ENCODE measurements at places on chromosomes 2 and 18.
A peak's percentile ranks its signal among the peaks of the same experiment; 100 is the strongest.

DNA sequence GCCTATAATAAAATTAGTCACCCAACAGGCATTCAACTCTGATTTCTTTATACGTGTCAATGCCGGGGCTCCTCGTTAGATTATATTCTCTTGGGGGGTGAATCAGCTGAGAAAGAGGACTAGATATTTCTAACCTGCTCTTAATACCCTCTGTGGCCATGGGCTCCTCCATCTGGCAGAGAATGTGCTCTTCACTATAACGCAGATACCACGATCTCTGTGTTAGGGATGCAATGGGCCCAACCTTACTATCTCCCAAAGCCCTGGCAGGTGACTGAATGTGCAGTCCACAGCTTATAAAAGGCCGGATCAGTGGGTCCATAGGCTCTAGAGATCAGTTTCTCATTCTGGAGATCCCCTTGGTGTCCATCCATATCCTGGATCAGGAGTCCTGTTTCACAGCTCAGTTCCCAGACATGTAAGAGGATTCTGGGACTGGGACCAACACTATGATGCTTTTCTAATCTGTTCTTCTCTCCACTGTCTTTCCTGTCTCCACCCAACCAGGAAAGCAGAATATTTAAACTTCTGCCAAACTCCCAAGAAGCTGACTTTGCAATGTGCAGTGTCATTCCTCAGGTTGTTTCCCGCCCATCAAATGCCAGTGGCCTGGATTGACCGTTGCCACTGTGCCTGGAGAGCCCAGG is 71.4 kb upstream of the CELF4 start:
- H3K27ac ChIP-seq, result no peak overlapping the region
- DNase-seq, result no peak
- H3K4me3 ChIP-seq, result no peak overlapping the region
- no peaks in the 10 kb centered on the region for H3K27me3 ChIP-seq
- no peaks in the 10 kb centered on the region for H3K4me1 ChIP-seq

- no peaks in the 10 kb centered on the region for H3K4me1 ChIP-seq
- no peak overlapping the region for H3K27ac ChIP-seq
- H3K36me3 ChIP-seq, result no peaks in the 10 kb centered on the region
- H3K27me3 ChIP-seq, result no peaks in the 10 kb centered on the region
- H3K4me3 ChIP-seq, result no peak overlapping the region
- no peak for DNase-seq
These were observed 308.4 kb downstream of the NAPG start for GRCh38 chr18:10834128-10834815.

- H3K36me3 ChIP-seq, result no peaks in the 10 kb centered on the region
- H3K27me3 ChIP-seq, result no peaks in the 10 kb centered on the region
- no peaks in the 10 kb centered on the region for H3K4me1 ChIP-seq
- no peak overlapping the region for H3K27ac ChIP-seq
- H3K4me3 ChIP-seq, result no peak overlapping the region
- DNase-seq, result no peak
These were observed 49.8 kb downstream of the SLC66A2 start for GRCh38 chr18:79901665-79902064.

DNA sequence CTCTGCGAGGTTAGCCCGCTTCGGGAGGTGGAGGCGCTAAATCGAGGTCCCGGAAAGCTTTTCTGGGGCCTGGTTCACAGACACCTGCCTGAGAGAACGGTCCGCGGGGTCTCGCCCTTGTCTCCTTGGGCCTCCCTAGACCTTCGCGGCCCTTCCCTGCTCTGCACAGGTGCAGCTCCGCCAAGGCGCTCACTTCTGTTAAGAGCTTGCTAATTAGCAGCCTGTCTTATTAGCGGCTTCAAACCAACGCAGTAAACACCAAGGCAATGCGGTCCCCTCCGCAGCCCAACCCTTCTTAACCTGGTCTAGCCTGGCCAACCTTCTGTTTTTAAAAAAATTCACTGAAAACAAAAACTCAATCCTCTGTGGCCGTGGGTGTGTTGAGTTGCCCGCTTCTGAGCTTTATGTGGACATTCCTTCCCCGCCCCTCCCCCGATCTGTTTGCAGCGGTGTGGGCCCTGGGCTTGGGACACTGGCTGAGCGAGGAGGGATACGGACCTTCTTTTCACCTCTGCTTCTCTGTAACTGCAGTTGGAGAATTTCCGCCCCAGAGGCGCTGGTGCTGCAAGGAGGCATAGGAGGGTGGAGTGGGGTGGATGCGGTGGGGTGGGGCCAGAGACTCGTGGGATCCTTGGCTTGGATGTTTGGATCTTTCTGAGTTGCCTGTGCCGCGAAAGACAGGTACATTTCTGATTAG is 3.4 kb upstream of the HOXD4 start:
- no peaks in the 10 kb centered on the region for H3K27me3 ChIP-seq
- no peak for DNase-seq

DNA sequence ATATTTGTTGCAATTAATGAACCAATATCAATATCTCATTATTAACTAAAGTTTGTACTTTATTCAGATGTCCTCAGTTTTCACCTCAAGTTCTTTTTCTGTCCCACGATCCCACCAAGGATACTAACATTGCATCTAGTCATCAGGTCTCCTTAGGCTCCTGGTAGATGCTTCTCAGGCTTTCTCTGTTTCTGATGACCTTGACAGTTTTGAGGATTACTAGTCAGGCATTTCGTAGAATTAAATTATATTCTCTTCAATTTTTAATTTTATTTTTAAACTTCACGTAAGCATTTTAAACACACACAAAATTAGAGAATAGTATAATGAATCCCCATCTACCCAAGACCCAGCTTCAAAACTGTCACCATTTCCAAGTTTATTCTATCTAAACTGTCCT is 5.6 kb upstream of the ACYP2 start:
- DNase-seq, result no peak
- no peak overlapping the region for H3K4me3 ChIP-seq
- H3K27ac ChIP-seq, result no peak overlapping the region
- no peaks in the 10 kb centered on the region for H3K36me3 ChIP-seq
- no peaks in the 10 kb centered on the region for H3K27me3 ChIP-seq

- H3K27me3 ChIP-seq, result no peaks in the 10 kb centered on the region
- H3K4me1 ChIP-seq, result no peaks in the 10 kb centered on the region
- no peak overlapping the region for H3K27ac ChIP-seq
- DNase-seq, result no peak
- no peaks in the 10 kb centered on the region for H3K36me3 ChIP-seq
These were observed 1894.4 kb upstream of the LRRTM1 start for GRCh38 chr2:82198809-82199492.

GRCh38 chr2:28469304-28469703 is 26.6 kb upstream of the PLB1 start:
- no peaks in the 10 kb centered on the region for H3K36me3 ChIP-seq
- DNase-seq, result peak; percentile 76
- no peaks in the 10 kb centered on the region for H3K27me3 ChIP-seq
- peaks cover 5% of the 10 kb centered on the region for H3K4me1 ChIP-seq
- H3K4me3 ChIP-seq, result no peak overlapping the region

- H3K36me3 ChIP-seq, result no peaks in the 10 kb centered on the region
- no peak overlapping the region for H3K27ac ChIP-seq
- no peaks in the 10 kb centered on the region for H3K27me3 ChIP-seq
- no peaks in the 10 kb centered on the region for H3K4me1 ChIP-seq
- DNase-seq, result no peak
These were observed 39.8 kb downstream of the RHBDD1 start for GRCh38 chr2:226875438-226876225.

DNA sequence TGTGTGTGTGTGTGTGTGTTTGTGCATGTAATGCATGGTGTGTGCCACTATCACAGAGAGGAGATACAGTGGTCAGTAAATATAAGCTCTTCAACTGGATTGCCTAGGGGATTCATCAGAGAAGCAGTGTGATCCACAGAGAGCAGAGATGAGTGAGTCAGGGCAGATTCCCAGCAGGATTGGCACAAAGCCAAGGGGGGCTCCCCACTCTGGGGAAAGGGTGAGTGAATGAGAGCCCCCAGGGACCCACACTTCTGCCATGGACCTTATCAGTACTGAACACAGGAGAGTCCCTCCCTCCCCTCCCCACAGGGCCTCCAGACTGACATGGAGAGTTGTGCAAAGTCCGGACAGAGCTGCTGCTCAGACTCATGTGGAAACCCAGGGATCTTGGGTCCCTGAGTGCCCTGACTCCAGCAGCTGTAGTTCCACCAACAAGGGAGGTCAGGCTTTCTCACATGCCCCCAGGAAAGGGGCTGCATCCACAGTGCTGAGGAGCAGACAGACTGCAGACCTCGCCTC is 748.8 kb downstream of the NR4A2 start:
- no peaks in the 10 kb centered on the region for H3K27me3 ChIP-seq
- no peaks in the 10 kb centered on the region for H3K36me3 ChIP-seq
- no peak overlapping the region for H3K4me3 ChIP-seq

DNA sequence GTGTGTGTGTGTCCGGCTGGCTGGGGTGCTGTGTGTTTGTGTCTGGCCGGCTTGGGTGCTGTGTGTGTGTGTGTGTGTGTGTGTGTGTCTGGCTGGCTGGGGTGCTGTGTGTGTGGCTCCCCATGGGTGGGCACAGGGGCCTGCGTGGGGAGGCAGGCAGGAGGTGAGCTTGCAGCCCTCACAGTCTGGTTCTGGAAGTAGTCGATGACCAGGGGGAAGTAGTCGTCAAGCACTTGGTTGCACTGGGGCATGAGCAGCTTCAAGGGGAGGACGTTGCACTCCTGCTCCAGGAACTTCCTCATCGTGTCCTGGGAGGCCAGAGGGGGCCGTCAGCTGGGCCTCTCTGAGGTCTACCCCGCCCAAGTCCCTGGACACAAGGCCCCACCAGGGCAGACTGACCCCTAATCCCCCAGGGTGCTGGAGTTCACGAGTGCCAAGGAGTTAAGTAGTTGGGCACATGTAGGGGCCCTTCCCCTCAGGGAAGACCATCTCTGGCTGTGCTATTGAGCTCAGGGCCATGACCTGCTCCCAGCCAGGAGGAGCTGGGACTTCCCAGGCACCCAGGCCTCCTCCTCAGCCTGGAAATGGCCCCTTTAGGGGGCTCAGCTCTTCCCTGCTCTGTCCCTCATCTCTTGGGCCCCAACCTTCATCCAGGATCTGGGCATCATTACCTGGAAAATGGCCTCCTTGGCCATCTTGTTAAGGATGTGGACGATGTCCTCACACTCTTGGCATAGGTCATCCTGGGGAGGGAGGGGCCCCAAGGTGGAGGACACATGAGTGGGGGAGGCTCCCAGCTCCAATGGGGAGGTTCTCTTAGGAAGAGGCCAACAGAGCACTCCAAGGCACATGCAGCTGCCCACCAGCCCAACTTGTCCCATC is 1.3 kb downstream of the SFTPB start:
- DNase-seq, result no peak
- no peaks in the 10 kb centered on the region for H3K36me3 ChIP-seq
- H3K27me3 ChIP-seq, result no peaks in the 10 kb centered on the region
- H3K4me1 ChIP-seq, result peaks cover 17% of the 10 kb centered on the region
- no peak overlapping the region for H3K4me3 ChIP-seq
